ENCODE measurements at places on chromosomes 11 and 22.

DNA sequence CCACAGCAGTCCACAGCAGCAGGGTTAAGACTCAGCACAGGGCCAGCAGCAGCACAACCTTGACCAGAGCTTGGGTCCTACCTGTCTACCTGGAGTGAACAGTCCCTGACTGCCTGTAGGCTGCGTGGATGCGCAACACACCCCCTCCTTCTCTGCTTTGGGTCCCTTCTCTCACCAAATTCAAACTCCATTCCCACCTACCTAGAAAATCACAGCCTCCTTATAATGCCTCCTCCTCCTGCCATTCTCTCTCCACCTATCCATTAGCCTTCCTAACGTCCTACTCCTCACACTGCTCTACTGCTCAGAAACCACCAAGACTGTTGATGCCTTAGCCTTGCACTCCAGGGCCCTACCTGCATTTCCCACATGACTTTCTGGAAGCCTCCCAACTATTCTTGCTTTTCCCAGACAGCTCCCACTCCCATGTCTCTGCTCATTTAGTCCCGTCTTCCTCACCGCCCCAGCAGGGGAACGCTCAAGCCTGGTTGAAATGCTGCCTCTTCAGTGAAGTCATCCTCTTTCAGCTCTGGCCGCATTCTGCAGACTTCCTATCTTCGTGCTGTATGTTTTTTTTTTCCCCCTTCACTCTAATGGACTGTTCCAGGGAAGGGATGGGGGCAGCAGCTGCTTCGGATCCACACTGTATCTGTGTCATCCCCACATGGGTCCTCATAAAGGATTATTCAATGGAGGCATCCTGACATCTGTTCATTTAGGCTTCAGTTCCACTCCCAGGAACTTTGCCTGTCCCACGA is 3.3 kb downstream of the IL18BP start:
- no peak for DNase-seq

- DNase-seq = no peak
Measured at GRCh38 chr11:107696140-107696539, 15.7 kb downstream of the SLN start.

GRCh38 chr22:46770726-46771125 is 8.3 kb downstream of the TBC1D22A start:
- no peak for DNase-seq

- no peak for DNase-seq
Measured at GRCh38 chr11:61541598-61541997, 33.0 kb downstream of the LRRC10B start.

- DNase-seq = no peak
Measured at GRCh38 chr22:31350410-31350863, 4.3 kb upstream of the PATZ1 start.

Data from effector memory CD8-positive, alpha-beta T cell (primary cell).